ENCODE measurements at places on chromosomes 1 and 21.

DNA sequence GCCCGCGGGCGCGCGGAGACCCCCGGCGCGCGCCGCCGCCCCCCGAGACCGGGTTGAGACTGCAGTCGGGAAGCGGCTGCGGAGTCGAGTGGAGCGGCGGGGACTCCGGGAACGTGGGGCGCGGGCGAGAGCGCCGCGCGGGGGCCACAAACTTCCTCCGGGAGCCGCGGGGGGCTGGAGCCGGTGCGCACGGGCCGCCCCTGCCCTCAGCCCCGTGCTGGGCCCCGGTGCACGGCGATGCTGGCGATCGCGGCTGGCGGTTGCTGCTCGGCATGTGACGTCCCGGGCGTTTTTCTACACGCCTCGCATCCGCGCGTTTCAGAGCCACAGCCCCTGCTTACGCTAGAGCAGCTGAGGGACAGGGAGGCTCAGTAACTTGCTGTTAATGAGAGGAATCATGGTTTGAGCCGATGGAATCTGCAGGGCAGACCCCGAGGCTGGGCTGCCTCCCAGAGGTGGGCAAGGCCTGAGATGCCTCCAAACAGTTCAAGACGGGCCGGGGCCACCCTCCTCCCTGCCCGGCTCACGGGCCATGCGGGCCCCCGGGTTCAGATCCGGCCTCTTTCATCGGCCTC lies 520 bp downstream of the TMEM201 start:
- H3K27ac ChIP-seq = peak overlapping the region; percentile 63
- peaks cover 22% of the 10 kb centered on the region for H3K4me1 ChIP-seq
- H3K4me3 ChIP-seq = peak overlapping the region; percentile 75
- no peaks in the 10 kb centered on the region for H3K27me3 ChIP-seq
- DNase-seq = peak; percentile 39

DNA sequence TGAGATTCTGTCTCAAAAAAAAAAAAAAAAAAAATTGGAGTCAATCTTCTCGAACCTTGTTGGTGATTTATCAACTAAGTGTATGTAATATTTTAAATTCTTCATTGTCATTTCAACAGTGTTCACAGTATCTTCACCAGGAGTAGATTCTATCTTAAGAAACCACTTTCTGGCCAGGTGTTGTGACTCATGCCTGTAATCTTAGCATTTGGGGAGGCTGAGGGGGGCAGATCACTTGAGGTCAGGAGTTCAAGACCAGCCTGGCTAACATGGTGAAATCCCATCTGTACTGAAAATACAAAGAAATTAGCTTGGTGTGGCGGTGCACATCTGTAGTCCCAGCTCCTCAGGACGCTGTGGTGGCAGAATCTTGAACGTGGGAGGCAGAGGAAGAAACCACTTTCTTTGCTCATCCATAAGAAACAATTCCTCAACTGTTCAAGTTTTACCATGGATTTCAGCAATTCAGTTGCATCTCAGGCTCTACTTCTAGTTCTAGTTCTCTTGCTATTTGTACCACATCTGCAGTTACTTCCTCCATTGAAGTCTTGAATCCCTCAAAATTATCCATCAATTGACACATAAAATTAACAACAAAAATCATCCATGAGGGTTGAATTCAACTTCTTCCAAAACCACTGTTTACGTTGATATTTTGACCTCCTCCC lies 30.4 kb upstream of the EYA3 start:
- H3K4me1 ChIP-seq = peaks cover 3% of the 10 kb centered on the region
- no peaks in the 10 kb centered on the region for H3K36me3 ChIP-seq
- H3K4me3 ChIP-seq = no peak overlapping the region

- no peaks in the 10 kb centered on the region for H3K36me3 ChIP-seq
- H3K27ac ChIP-seq = no peak overlapping the region
- DNase-seq = no peak
- H3K4me3 ChIP-seq = no peak overlapping the region
- H3K27me3 ChIP-seq = no peaks in the 10 kb centered on the region
These were observed 51.3 kb upstream of the BCL10 start for GRCh38 chr1:85327759-85328158.

GRCh38 chr1:42784946-42785693 lies at the start of gene TMEM269:
TSS of gene TMEM269 (plus strand) at chr1:42784991. CDS start at chr1:42789894, 4,903 bp downstream.
- DNase-seq = peak; percentile 31
- no peak within 1 kb of the TSS for H3K27ac ChIP-seq
- peak within 1 kb of the TSS; percentile 35 for H3K4me3 ChIP-seq
- peaks cover 15% of the 10 kb centered on the region for H3K4me1 ChIP-seq
- peaks cover 25% of the 10 kb centered on the region for H3K36me3 ChIP-seq
- peaks cover 13% of the 10 kb centered on the region for H3K27me3 ChIP-seq

DNA sequence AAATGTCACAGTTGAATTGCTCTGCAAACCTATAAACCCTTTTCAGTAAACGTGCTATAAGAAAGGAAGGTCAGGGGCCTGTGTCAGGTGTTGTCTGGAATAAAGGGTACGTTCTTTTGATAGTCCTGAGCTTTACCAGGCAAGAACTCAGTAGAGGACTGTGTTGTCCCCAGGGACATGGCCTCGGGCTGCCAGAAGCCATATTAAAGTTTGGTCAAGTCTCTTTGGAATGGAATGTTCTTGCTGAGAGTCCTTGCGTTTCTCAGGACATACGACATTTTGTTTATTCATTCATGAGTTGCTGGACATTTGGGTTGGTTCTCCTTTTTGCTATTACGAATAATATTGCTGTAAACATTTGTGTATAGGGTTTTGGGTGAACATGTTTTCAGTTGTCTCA lies 16.8 kb downstream of the VPS13D start:
- no peak overlapping the region for H3K4me3 ChIP-seq
- DNase-seq = no peak
- peaks cover 45% of the 10 kb centered on the region for H3K36me3 ChIP-seq
- no peak overlapping the region for H3K27ac ChIP-seq
- no peaks in the 10 kb centered on the region for H3K27me3 ChIP-seq

DNA sequence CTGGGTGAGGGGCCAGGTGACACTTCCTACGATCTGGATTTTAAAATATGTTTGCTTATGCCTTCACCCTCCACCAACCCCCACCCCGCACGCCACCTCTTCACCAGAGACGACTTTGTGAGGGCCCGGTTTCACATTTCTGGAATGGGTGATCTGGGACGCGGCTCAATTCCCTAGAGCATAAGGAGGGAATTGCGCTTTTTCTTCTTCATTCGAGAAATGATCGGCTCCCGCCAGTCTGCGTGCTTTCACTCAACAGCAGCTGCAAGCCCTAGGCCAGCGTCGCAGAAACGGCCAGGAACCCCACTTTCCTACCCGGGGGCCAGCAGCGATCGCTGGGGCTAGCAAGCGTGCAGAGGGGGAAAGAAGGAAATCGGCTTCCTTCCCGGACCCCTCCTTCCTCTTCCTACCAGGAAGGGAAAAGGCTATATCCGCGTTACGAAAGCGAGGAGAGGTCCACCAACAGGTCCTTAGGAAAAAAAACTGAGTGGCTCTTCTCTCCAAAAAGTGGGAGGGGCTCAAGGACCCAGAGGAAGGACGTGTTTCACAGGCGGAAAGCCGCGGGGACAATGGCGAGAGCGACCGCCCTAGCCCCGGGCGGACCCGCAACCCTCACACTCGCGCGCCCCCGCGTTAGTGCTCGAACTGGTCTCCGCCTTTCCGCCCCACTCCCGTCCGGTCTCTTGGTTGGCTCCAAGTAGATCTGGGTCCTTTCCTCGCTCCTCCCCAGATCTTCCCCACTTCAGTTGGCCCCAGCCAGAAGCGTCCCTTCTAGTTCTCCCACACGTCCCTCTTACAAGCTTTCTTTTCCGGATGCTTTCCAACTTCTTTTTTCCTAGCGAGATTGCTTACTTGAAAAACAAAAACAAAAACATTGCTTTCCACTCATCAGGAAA lies 1.1 kb upstream of the ADAMTS1 start:
- peaks cover 13% of the 10 kb centered on the region for H3K36me3 ChIP-seq
- H3K27ac ChIP-seq = peak overlapping the region; percentile 92
- DNase-seq = peak; percentile 95
- H3K4me1 ChIP-seq = peaks cover 58% of the 10 kb centered on the region

DNA sequence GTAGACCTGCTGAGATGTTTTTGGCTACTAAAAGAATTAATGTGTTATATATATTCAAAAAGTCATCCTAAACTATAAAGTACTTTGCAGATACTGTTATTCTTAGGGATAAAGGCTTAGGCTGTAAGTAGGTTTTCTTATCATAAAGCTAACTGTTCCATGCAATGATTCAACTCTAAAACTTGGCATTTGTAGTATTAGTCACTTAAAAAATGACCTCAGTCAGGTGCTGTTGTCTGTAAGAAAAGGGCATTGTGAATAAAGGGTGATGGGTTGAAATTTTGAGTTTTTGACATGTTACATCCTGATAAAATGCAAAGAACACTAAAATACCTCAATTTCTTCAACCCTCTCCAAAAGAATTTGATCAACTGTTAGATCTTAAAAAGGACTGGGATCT lies 32.9 kb downstream of the ADCY10 start:
- no peak overlapping the region for H3K4me3 ChIP-seq
- H3K4me1 ChIP-seq = no peaks in the 10 kb centered on the region
- no peaks in the 10 kb centered on the region for H3K27me3 ChIP-seq
- no peak overlapping the region for H3K27ac ChIP-seq
- no peaks in the 10 kb centered on the region for H3K36me3 ChIP-seq

GRCh38 chr1:983798-984475 lies 2.0 kb upstream of the PERM1 start:
- H3K27ac ChIP-seq = no peak overlapping the region
- peaks cover 31% of the 10 kb centered on the region for H3K27me3 ChIP-seq
- no peaks in the 10 kb centered on the region for H3K4me1 ChIP-seq

GRCh38 chr1:3703786-3704371 lies 48.4 kb upstream of the CCDC27 start:
- peaks cover 97% of the 10 kb centered on the region for H3K27me3 ChIP-seq
- no peaks in the 10 kb centered on the region for H3K4me1 ChIP-seq
- DNase-seq = no peak
- H3K36me3 ChIP-seq = no peaks in the 10 kb centered on the region

DNA sequence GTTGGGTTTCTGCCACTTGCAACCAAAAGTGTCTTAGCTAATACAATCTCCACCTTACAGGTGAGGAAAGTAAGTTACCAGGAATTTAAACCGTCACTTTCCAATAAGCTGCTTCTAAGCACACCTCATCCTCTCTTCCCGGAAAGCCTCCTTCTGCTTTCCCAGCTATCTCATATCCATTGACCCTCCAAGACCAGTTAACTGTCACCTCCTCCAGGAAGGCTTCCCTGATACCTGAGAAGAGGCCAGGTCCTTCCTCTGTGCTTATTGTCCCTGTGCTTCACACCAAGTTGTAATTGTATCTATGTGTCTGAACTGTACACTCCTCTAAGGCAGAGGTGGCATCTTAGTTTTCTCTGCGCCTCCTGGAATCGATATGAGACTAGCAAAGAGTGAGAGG lies 11.2 kb upstream of the MATN1 start:
- no peak overlapping the region for H3K4me3 ChIP-seq
- peaks cover 52% of the 10 kb centered on the region for H3K36me3 ChIP-seq
- no peaks in the 10 kb centered on the region for H3K4me1 ChIP-seq
- DNase-seq = no peak

DNA sequence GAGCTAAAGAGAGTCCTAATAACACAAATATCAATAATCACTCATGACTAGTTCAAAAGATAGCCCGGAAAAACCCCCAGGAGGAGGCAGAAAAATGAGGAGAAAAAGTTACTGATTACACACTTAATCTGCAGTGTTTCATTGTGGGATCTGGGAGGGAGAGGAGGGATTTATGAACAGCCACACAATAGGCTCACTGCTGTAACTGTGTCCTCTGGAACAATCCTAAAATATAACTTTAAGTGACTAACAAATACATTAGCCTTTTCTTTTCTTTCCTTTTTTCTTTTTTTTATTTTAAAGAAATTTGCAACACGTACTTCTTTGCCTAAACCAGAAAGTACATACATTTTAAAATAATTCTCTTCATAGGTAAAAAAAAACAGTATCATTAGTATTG lies 106.3 kb upstream of the LBR start:
- H3K27ac ChIP-seq = no peak overlapping the region
- no peaks in the 10 kb centered on the region for H3K27me3 ChIP-seq
- peaks cover 9% of the 10 kb centered on the region for H3K36me3 ChIP-seq
- H3K4me3 ChIP-seq = no peak overlapping the region

DNA sequence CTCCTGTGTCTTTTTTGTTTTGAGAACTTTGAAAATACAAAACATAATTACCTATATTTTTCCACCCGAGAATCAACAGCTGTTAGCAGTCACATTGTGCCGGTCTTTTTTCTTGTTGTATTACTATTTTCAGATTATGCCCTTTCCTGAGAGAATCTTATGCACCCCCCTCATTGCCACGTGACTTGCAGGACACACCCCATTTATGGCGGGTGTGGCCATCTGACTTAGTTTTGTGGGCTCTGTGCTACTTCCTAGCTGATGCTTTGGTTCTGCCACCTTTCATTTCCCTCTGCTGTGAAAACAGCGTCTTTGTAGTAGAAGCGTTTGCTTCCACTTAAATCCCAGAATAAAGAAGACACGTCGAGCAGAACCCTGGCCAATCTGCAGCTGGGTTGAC lies 82.8 kb upstream of the SOX13 start:
- H3K27me3 ChIP-seq = no peaks in the 10 kb centered on the region
- H3K4me1 ChIP-seq = no peaks in the 10 kb centered on the region
- H3K36me3 ChIP-seq = no peaks in the 10 kb centered on the region
- no peak for DNase-seq
- no peak overlapping the region for H3K27ac ChIP-seq
- H3K4me3 ChIP-seq = no peak overlapping the region

DNA sequence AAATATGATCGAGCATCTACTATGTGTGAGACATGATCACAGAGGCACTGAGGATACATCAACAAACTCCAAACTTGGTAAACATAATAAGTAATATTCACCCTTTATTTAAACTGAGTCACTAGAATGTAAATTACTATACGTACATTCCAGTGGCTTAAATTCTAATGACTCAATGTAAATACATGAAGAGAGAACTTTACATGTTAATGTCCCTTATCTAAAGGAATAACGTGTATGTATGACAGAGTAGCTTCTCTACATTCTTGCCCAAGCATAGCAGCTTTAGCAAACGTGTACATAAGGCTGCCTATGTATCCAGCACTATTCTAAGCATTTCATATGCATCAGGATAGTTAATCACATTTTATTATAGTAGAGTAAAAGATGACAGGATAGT lies 111.8 kb upstream of the CYYR1 start:
- no peak overlapping the region for H3K4me3 ChIP-seq
- no peaks in the 10 kb centered on the region for H3K36me3 ChIP-seq
- H3K27ac ChIP-seq = no peak overlapping the region
- no peaks in the 10 kb centered on the region for H3K27me3 ChIP-seq
- no peaks in the 10 kb centered on the region for H3K4me1 ChIP-seq
- DNase-seq = no peak

GRCh38 chr1:89147678-89148658 lies 22.1 kb upstream of the GBP2 start:
- no peaks in the 10 kb centered on the region for H3K36me3 ChIP-seq
- no peak for DNase-seq
- no peaks in the 10 kb centered on the region for H3K27me3 ChIP-seq
- no peak overlapping the region for H3K27ac ChIP-seq

DNA sequence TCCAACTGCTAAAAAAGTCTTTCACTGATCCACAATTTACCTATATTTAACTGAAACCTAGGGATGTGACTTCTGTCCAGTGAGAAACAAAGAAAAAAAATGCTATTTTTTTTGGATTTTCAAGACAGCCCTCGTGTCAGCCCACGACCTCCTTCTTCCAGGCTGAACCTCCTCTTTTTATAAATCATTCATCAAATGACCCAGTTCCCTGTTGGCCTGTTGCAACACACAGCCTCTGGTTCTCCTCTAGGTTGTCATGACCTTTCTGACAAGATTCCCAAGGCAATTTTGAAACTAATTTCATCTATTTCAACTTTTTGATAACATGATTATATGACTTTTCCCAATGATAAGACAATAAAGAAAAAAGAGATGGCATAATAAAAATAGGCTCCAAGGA lies 74.6 kb downstream of the PGBD5 start:
- no peaks in the 10 kb centered on the region for H3K36me3 ChIP-seq
- no peak overlapping the region for H3K27ac ChIP-seq
- H3K27me3 ChIP-seq = no peaks in the 10 kb centered on the region
- no peak for DNase-seq
- H3K4me1 ChIP-seq = no peaks in the 10 kb centered on the region
- no peak overlapping the region for H3K4me3 ChIP-seq

Data from stomach (tissue), 19 donors.